ENCODE measurements at places on chromosomes 12 and 14.

GRCh38 chr14:68825729-68826128, 32.9 kb upstream of the ZFP36L1 start:
- DNase-seq, result no peak

DNA sequence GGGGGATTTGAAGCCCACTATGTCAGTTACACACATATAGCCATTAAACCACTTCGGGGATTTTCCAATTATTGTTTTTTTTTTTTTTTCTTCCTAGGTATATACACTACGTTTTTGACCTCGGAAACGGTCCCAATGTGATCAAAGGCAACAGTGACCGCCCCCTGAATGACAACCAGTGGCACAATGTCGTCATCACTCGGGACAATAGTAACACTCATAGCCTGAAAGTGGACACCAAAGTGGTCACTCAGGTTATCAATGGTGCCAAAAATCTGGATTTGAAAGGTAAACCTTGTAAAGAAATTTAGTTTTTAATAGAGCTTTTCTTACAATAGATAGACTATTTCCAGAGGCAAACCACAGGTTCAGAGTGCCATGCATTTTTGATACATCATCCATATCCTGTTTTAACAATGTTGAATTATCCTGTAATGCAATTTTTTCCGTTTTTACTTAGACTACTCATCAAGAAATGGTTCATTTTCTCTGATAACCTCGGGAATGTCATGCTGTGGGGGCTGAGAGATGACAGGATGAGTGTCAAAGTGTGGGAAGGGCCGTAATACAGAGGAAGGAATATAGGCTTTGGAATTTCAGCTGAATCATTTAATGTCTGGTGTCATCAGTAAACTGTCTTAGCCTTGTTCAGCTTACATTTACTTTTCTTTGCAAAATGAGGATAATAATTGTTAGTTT, 797.1 kb downstream of the NRXN3 start:
- DNase-seq, result no peak

GRCh38 chr12:25074954-25075353, 120.0 kb downstream of the DNAI7 start:
- DNase-seq, result no peak

- no peak for DNase-seq
These were observed 107.2 kb downstream of the DPF3 start for GRCh38 chr14:72786378-72787350.

- DNase-seq, result no peak
These were observed 4.1 kb downstream of the PLXNC1 start for GRCh38 chr12:94152292-94153078.

DNA sequence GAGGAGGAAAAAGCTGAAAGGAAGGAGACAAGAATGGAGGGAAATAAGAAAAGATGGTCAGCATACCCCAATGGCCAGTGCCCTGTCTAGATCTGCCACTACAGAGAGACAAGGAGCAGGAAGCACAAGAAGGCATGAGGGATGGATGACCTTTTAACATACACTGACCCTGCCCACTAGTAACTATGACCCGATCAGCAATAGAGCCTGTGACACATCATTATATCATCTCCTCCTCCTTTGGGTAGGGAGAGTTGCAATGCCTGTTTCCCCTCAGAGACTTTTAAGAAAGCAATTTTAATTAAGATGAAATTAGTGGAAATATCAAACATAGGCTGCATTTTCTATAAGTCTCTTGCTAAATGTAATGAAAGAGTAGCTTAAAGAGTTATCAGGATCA, 4.7 kb upstream of the SLC2A13 start:
- DNase-seq, result no peak

GRCh38 chr14:39857376-39858055, 425.3 kb upstream of the FBXO33 start:
- no peak for DNase-seq

DNA sequence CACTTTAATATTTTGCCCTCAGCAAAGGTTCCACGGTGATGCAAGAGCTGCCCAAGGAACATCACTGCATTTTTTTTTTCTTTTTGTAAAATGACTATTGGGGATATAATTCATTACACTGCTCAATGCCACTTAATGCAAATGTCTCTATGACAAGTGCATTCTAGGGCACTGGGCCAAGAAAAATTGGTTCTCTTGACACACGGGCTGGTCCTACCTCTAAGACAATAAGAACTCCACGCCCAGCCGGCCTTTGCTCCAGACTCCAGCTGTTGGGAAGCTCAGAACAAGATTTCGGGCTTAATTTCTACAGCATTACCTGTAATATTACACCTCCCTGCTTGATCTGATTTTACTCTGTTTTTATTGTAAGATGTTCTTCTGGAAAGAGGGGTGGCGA, 48.8 kb upstream of the VRK1 start:
- no peak for DNase-seq

- DNase-seq, result no peak
These were observed 182.3 kb downstream of the GALC start for GRCh38 chr14:87810711-87811110.

DNA sequence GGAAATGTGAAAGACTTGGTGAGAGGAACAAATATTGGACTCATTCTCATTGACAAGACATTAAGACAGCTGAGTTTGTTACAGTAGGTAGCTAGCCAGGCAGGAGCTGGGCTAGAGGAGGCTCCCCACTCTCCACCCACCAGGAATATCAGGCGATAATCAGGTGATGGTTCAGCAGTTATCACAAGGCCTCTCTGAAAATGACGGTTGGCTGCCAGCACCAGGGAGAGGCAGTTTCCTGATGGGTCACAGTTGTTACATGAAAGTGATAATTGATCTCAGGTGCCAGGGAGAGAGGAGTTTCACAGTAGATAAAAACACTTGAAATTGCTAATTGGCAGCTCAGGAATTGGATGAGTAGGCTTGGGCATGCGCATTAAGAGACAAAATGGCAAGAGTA, 116.5 kb downstream of the TMTC2 start:
- no peak for DNase-seq

DNA sequence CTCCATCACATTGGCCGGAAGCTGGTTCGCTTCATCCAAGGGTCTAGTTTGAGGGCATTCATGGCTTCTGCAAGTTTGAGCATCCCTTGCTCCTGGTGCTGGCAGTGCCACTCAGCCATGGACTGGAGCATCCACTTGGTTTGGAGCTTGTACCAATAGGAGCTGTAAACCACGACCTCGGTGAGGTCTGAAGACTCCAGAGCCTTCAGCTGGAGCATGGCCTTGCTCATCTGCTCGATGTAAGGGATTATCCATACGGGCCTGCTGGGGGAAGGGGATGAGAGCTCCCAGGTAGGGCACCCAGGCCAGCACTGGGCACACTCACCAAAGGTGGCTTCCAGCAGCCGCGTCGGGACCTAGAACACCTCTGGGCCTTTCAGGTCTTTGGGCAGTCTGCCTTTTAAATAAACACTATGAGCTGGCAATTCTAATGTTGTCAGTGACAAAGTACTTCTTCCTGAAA, 13.5 kb downstream of the FOS start:
- no peak for DNase-seq

- DNase-seq, result peak; percentile 51
These were observed 52.0 kb upstream of the KCNA1 start for GRCh38 chr12:4857472-4858291.

DNA sequence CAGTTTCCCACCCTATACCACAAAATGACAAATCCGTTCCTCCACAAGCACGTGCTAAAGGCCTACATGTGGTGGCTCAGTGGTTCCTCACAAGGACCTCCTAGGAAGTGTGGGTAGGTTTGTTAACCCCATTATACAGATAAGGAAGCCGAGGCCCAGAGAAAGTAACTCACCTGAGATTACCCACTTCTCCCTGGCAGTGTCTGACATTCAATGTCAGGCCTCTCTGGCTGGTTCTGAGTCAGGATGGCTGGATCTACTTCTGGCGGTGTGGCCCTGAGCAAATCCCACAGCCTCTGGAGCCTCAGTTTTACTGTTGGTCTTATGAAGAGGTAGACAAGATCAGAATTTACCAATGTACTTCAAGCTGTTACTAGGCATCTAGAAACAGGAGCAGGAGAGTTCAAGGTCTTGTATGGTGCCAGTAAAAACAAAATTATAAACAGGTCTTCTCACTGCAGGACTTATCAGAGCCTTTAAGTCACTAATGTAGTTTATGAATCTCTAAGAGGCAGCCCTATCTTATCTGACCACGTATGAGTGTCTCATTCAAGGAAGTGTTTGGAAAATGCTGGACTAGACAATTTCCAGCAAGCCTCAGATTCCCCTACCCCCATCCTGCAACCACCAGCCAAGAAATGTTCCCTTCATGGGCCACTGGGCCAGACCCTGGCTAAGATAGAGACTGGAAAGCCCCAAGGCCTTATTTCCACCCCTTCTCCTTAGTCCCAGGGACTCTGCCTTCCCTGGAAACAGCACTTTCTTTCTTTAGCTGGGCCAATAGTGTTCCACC, 4.2 kb downstream of the HSPB8 start:
- no peak for DNase-seq

DNA sequence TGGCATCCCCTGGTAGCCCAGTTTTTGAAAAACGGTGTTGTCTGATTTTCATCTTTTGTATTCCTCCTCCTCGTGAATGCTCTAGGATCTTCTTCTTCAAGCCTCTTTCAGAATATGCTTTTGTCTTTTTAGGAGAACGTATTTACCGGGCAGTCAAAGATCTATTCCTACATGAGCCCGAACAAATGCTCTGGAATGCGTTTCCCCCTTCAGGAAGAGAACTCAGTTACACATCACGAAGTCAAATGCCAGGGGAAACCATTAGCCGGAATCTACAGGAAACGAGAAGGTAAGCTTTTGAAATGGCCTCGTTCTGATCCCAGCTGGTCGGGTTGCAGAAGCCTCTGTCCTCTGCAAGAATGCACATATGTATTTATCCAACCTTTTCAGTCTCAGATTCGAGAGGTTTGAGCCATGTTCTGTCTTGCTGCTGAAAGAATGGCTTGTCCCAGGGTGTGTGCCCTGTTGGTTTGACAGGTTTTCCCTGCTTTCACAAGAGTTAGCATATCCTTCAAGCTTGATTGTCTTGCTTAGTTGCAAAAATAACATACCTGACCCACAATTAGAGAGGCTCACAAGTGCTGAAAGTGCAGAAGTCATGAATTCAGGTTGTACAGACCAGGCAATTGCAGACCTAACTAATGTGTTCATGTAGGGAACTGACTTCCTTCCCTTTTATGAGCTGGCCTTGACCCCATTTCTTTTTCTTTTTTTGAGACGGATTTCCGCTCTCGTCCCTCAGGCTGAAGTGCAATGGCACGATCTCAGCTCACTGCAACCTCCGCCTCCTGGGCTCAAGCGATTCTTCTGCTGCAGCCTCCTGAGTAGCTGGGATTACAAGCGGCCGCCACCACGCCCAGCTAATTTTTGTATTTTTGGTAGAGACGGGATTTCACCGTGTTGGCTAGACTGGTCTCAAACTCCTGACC, 6.8 kb downstream of the KMT5A start:
- DNase-seq, result no peak

- DNase-seq, result no peak
These were observed 17.2 kb upstream of the SLC35F4 start for GRCh38 chr14:57883061-57883460.

- DNase-seq, result no peak
These were observed 13.9 kb upstream of the HOXC13 start for GRCh38 chr12:53924521-53925405.

DNA sequence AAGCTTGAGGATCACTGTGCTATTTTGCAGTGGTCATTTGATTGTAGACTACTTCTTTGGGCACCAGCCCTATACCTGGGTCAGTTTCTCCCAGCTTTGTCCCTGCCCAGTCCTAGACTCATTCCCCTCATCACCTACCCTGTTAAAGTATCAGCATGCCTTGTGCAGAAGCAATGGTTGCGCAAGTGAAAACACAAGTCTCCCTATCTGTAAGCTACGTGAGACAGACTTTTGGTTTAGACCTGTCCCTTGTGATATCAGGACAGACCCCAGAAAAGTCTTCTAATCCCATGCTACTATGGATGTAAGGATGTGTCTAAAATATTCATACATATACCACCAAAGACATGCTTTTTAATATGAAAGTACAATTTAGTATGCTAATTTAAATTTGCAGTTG, 88.8 kb upstream of the ATP2B1 start:
- DNase-seq, result no peak

DNA sequence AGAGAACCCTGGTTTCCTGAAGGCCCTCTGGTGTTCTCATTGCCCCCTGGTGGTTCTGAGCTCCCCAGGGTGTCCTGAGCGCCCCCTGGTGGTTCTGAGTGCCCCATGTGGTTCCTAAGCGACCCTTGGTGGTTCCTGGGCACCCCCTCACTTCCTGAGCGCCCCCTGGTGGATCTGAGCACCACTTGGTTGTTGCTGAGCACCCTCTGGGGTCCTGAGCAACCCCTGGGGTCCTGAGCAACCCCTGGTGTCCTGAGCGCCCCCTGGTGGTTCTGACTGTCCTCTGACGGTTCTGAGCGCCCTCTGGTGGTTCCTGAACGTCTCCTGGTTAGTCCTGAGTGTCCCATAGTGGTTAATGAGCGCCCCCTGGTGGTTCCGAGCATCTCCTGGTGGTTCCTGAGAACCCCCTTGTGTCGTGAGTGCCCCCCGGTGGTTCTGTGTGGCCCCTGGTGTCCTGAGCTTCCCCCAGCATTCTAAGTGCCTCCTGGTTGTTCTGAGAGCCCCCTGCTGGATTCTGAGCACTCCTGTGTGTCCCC, 568.3 kb downstream of the TMEM121 start:
- peak; percentile 84 for DNase-seq

- no peak for DNase-seq
These were observed 174.2 kb upstream of the PDE3A start for GRCh38 chr12:20194171-20194570.

DNA sequence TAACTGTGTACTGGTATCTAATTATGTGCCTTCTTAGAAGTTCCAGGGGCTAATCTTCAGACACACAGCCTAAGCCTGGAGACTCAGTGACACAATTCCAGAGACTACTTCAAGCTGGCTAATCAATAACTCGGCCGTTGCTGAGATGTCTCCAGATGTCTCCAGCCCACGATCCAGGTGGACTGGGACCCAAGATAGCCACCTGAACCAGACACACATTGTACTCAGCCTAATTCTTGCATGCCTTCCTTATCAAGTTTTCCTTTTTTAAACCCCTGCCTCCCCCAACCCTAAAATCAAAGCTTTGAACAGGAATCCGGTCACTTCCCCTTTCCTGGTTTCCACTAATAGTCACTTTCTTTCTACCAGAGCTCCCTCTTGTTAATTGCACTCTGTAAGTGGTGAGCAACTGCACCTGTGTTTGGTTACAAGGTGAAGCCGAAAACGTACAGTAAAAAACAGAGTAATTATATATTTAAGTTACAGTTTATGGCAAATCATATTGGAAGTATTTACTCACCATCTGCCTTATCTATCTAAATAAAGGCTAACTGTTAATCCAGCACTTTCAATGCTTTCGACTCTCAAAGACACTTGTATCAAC, 39.8 kb upstream of the PTGDR start:
- no peak for DNase-seq

DNA sequence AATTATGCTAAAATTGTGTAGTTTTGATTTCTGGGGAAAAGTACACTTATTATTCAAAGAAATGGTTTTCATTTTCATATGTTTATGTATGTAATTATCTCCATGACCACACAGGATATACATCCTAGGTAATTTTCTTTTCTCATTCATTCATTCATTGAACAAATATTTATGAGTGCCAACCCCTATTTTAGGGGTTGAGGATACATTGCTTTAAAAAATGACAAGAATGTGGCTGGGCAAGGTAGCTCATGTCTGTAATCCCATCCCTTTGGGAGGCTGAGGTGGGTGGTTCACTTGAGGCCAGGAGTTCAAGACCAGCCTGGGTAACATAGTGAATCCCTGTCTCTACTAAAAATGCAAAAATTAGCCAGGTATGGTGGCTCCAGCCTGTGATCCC, 40.9 kb downstream of the SGPP1 start:
- DNase-seq, result no peak

GRCh38 chr12:47736877-47737676, 11.8 kb upstream of the ENDOU start:
- no peak for DNase-seq

GRCh38 chr14:84546236-84546635, 983.7 kb upstream of the FLRT2 start:
- no peak for DNase-seq

Data from stimulated activated CD8-positive, alpha-beta memory T cell treated with anti-CD3 and anti-CD28 coated beads, Interleukin-2, amount 100 ng/mL, for 48 hours (primary cell).